Inflammatory macrophage (primary cell): ENCODE measurements at places on chromosomes 2 and 18.

GRCh38 chr2:233331536-233331935 lies 22.8 kb upstream of the DGKD start:
- peak; percentile 95 for DNase-seq

DNA sequence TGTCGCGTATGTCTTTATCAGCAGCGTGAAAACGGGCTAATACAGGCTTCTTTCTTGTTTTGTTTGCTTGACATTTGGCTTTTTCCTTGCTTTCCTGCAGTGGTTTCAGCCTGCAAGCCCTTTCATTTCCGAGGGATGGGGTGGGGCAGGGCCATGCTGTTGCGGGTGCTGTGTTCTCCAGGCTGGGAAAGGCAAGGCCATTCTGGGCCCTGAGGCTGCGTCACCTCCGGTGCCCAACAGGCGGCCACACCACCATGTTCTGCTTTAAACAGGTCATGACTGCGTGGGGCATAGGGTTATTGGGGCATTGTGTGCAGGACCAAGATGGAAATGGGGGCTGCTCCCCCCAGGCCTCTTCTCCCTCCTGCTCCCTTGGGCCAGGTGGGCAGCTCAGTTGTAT lies 38.6 kb upstream of the PLB1 start:
- no peak for DNase-seq

DNA sequence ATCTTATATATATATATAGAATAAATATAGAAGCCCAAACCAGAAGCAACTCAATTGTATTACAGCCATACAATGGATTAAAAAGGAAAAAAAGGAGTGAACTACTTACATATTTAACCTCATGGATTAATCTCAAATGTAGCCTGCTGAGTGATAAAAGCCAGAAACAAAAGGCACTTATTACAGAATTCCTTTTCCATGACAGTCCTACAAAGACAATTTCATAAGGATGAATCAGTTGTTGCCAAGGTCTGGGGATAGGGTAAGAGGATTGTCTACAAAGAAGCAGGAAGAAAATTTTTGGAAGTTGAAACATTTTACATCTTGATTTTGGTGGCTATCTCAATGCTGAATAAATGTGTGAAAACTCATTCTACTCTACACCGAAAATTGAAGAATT lies 103.9 kb upstream of the DCC start:
- DNase-seq: no peak

DNA sequence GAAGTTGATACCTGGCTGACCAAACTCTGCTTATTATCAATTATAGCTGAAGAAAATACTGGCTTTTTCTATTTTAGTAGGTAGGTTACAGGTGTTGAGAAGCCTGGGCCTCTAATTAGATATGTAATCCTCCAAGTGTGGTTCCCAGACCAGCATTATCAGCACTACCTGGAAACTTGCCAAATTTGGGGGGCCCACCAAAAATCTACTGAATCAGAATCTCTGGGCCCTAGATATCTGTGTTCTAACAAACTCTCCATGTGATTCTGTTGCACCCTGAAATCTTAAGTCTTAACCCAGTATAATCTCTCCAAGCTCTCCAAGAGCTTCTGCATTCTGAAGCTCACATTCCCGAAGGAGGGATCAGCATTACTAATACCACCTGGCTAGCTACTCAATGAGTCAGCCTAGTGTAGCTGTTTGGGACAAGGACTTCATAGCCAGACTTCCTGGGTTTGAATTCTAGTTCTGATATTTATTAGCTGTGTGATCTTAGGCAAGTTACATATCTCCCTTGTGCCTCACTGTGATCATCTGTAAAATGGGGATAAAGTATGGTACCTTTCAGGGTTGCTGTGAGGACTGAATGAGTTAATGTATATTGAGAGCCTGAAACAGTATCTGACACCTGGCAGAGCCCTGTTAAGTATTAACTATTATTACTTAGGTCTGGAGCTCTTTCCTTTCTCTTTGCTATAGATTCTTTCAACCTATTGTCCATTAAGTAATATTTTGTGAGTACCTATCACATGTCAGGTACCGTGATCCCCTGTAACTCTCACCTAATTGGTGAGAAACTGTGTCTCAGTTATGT lies 94.1 kb upstream of the CD302 start:
- DNase-seq: no peak

DNA sequence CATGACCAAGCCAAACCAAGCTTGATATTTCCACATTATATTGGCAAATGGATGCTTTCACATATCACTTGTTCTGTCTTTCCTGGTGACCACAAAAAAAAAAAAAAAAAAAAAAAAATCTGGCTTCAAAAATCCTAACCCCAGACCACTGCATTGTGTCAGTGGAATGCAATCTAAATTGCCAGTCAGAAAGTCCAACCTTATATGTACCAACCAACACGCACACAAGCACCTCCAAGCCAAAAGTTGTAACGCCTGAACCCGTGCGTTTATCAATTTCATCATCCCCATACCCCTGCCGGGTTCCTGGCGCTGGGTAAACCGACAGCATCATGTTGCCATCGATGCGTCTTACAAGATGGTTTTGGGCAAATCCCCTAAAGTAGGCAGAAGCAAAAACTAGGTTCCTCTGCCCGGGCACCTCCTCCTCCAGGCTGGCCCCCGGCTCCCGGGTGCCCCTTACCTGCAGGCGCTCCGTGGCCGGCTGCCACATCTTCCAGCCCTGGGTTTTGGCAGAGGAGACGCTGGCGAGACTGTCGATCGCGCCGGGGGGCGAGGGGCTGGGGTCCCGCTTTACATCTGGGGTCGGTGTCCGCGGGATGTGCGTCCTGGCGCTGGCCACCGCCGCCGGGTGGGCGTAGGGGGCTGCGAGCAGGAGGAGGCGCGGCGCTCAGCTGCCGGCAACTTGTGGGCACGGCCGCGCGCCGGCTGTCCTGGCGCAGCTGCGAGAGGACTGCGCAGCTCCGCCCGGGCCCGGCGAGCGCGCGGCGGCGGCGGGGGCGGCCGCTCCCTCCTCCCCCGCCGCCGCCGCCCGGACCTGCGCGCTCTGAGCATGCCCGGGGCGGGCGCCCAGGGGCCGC lies at the start of gene PID1:
Gene PID1, minus strand, starts transcription at position 737 of the 860 bp plus-strand sequence. Its CDS starts 244 bp downstream, at position 493.
- peak; percentile 20 for DNase-seq

DNA sequence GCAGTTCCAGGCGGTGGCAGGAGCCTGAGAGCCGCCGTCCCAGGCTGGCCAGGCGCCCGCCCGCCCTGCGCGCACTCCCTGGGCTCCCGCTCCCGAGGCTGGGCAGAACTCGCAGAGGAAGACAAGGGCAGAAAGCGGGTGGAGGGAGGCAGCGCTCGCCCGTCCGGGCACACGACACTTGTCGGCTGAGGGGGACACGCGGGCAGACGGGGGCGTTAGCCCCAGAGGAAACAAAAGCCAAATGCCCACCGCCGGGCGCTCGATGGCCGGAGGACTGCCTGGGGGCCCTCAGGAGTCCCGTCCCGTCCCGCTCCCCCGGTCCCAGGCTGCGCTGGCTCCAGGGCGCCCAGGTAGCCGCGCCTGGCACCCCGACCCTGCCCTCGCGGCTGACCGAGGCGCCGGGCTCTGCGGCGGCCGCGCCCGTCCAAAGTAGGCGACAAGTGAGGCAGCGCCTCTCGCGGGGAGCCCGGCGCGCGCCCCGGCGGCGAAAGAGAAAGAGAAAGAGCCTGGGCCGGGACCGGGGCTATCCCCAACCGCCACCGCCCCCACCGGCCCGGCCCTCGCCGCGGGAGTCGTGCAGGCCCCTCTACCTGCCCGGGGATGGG lies 491 bp downstream of the L3MBTL4 start:
- DNase-seq: peak; percentile 48

GRCh38 chr2:11103984-11104793 lies 51.1 kb upstream of the SLC66A3 start:
- DNase-seq: no peak

- DNase-seq: no peak
These were observed 477.0 kb upstream of the MEIS1 start for GRCh38 chr2:65957886-65958285.

GRCh38 chr2:46702537-46702936 lies 213.1 kb downstream of the MCFD2 start:
- DNase-seq: no peak

DNA sequence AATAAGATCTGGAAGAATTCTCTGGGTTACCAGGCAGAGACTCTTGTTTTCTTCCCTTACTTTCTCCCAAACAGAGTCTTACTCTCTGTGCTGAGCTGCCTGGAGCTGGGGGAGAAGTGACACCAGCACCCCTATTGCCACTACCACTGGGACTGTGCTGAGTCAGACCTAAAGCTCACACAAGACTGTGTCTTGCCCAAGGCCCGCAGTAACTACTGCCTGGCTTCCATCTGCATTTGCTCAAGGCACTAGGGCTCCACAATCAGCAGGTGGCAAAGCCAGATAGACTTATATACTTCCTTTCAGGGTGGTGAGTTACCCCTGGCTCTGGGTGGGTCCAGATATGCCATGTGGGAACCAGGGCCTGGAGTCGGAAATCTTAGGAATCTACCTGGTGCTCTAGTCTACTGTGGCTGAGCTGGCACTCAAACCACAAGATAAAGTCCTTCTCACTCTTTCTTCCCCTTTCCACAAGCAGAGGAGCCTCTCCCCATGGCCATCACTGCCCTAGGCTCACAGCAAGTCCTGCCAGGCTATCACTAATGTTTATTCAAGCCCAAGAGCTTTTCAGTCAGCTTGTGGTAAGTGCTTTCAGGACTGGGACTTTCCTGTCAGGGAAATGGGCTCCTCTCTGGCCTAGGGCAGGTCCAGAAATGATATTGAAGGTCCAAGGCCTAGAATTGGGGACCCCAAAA lies 27.6 kb upstream of the SERPINB2 start:
- peak; percentile 43 for DNase-seq

- no peak for DNase-seq
These were observed 350.8 kb downstream of the TRIB2 start for GRCh38 chr2:13067508-13067907.

DNA sequence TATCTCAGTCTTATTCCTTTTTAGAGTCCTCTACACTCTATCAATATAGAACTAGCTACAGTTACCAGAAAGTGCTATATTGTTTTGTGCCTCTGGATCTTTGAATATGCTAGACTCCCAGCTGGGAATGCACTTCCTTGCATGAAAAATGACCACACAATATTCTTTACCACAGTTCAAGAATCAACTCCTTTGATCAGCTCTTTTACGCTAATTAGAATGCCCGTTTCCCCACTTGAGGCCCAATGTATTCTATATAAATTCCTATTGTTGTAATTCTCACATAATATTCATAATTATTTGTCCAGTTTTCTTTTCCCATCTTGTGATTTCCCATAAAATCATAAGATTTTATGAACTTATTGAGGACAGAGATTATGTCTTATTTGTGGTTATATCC lies 142.2 kb downstream of the UBE2E3 start:
- no peak for DNase-seq

- DNase-seq: no peak
These were observed 86.9 kb downstream of the LTBP1 start for GRCh38 chr2:33033606-33034081.

GRCh38 chr18:37577051-37577611 lies 11.5 kb upstream of the CELF4 start:
- DNase-seq: no peak

DNA sequence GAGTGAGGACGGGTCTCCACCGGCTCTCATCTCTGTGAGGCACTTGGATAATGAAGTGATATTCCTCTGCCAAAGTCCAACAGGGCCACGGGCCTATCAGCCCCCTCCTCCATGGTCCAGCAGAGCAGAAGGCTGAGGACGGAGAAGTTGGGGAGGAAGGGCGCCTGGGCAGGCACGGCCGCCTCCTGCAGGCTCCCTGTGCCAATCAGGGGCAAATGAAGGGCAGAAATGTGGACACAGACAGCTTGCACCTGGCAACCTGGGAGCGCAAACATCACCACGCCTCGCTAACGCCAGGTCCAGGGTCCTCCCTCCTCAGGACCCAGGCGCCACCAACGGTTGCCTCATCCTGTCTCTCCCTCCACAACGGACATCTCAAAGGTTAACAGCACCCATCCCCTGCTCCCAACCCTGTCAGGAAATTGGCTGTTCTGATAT lies 24.3 kb downstream of the SMAD7 start:
- no peak for DNase-seq

GRCh38 chr2:174031226-174031625 lies 66.1 kb upstream of the SP3 start:
- no peak for DNase-seq

DNA sequence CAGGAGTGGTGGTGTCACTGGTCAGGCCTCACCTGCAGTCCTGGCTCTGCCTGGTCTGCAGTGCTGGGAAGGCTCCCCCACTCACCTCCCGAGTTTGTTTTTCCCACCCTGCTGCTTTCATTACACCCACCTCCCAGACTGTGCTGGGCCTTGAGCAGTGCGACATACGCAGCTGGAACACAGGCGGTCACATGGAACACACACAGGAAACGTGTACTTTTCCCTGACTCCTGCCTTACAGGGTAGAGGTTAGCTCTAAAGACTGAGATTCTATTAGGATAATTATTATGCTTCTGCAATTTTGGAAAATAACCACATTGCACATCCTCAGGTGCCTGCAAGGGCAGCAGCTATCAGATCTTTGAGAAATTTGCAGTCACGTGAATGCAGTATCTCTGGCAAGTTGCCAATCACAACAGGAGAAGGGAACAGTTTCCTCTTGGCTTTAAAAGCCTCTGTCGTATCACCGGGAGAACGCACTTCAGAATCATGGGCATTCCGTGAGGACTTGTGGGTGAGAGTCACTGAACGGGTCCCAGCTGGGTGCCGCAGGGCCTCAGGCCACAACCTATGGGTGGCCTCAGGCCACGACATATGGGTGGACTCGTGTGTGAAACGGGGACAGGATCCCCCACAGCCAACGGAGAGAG lies 136.5 kb downstream of the ZNF236 start:
- DNase-seq: no peak

DNA sequence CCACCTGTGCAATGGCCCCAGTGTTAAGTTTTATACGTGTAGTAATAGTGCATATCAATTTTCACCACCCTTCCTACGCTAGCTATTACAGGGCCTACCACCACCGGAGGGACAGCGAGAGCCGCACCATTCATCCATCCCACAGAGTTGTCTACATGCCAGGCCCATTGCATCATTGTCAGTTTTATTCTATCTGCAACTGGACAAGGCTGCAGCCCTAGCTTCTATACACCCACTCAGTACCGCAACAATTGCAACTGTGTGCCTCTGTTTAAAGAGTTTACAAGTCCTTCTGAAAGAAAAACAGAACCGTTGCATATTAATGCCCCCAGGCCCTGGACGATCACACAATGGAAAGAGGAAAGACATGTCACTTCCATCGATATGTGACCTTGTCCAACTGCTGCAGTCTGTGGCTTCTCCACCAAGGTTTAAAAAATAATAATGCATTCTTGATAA lies 58.6 kb downstream of the ZEB2 start:
- peak; percentile 90 for DNase-seq

DNA sequence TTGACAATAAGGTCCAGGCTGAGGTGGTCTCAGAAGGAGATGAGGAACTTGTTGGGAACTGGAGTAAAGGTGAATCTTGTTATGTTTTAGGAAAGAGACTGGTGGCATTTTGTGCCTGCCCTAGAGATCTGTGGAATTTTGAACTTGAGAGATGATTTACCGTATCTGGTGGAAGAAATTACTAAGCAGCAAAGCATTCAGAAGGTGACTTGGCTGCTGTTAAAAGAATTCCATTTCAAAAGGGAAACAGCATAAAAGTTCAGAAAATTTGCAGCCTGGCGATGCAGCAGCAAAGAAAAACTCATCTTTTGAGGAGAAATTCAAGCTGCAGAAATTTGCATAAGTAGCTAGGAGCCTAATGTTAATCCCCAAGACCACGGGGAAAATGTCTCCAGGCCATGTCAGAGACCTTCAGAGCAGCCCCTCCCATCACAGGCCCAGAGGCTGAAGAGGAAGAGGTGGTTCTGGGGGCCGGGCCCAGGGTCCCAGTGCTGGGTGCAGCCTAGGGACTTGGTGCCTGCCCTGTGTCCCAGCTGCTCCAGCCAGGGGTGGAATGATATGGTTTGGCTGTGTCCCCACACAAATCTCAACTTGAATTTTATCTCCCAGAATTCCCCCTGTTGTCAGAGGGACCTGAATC lies 73.5 kb downstream of the FIGN start:
- DNase-seq: no peak

GRCh38 chr2:203873921-203874631 lies 6.5 kb downstream of the CTLA4 start:
- no peak for DNase-seq
